Smooth muscle cell of bladder (primary cell): ENCODE measurements at places on chromosomes 6 and 20. TPM values are rescaled to one million over a fixed set of nuclear protein-coding genes. Genes with fewer than 3 reads are reported as not detected.

Gene TREM2
- total RNA-seq, result 0.28 and 0.57 TPM in 2 replicates

Gene GABRR1
- total RNA-seq, result not detected in 2 replicates

Gene TMEM74B
- 0.46 TPM in 1 of 2 replicates, not detected in the other for total RNA-seq

Gene NOX3
- total RNA-seq, result not detected in 2 replicates

Gene TCEA2
- 27.3 and 33.7 TPM in 2 replicates for total RNA-seq

Gene TRAM2
- 32.4 and 63.3 TPM in 2 replicates for total RNA-seq

Gene BCAS4
- total RNA-seq, result 11.1 and 11.7 TPM in 2 replicates

Gene KCNS1
- total RNA-seq, result 0.14 and 0.65 TPM in 2 replicates

Gene OVOL2
- not detected in 2 replicates for total RNA-seq

Gene MC3R
- total RNA-seq, result not detected in 2 replicates

Gene POPDC3
- 8.2 and 14.3 TPM in 2 replicates for total RNA-seq

Gene LPIN3
- total RNA-seq, result 2.1 and 6.0 TPM in 2 replicates

Gene BHLHE23
- total RNA-seq, result not detected in 2 replicates

Gene ANKRD66
- not detected in 2 replicates for total RNA-seq

Gene RAB5IF
- 64.3 and 74.1 TPM in 2 replicates for total RNA-seq

Gene EGFL8
- 0.57 and 1.2 TPM in 2 replicates for total RNA-seq

Gene CD24
- total RNA-seq, result 0.57 and 0.83 TPM in 2 replicates
